ENCODE measurements at places on chromosomes 12 and 14. TPM values are rescaled to one million over a fixed set of nuclear protein-coding genes. Genes with fewer than 3 reads are reported as not detected.

- peaks cover 42% of the 10 kb centered on the region for H3K27me3 ChIP-seq
- DNase-seq: no peak
- no peak overlapping the region for H3K4me3 ChIP-seq
- no peak overlapping the region for H3K27ac ChIP-seq
- no peaks in the 10 kb centered on the region for H3K36me3 ChIP-seq
Measured at GRCh38 chr14:87745507-87746118, 247.4 kb downstream of the GALC start.

DNA sequence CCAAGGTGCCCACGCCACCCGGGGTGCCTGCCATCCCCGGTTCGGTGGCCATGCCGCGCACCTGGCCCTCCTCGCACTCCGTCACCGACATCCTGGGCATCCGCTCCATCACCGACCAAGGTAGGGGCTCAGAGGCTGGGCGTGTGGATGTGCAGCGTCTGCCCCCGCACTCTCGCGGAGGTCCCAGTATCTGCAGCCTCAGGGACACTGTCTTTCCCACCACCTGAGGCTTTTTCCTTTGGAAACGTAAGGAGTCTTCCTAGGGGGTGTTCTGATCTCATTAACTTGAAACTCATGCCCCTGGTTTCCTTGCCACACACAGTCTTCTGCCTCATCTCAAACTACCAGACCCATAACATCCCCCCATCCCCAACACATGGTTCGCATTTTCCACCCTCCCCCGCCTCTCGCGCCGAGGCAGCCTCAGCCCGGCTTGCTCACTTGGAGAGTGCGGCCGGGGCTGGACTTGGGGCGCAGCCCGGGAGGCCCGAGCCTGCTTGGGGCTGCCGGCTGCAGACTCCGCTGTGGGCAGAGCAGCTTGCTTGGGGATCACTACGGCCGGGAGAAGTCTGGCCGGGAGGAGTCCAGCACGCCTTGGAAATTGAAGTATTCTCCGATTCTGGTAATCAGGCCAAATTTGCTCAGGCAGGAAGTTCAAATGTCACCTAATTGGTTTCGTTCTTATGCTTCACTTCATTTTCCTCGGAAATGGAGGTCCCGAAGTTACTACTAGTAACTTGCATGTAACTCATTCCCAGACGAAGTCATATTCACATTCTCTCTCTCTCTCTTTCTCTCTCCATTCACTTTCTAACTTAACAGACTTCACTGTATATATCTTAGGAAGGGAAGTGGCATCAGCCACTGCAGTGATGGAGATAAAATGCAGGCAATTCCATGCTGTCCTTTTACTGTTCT, 2.0 kb downstream of the PAX9 start:
- H3K4me1 ChIP-seq: peaks cover 14% of the 10 kb centered on the region
- H3K36me3 ChIP-seq: peaks cover 10% of the 10 kb centered on the region
- H3K4me3 ChIP-seq: peak overlapping the region; percentile 71

DNA sequence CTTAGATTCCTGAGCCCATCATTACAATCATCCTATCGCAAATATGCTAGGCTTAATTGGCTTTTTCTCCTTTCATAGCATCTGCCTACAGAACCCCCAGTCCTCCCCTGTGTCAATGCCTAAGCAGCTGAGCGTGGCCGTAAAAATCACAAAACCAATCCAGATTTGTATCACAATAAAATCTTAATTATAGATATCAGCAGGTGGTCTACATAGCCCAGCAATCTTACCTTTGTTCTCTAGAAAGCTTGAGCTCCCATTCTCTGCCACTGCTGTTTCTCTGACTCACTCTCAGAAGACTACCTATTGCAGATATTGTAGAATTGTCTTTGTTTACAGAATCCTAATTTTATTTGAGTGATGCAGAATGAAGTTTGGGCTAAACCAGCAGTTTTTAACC, 37.9 kb upstream of the PPM1A start:
- H3K27ac ChIP-seq: no peak overlapping the region
- no peak overlapping the region for H3K4me3 ChIP-seq
- peaks cover 5% of the 10 kb centered on the region for H3K36me3 ChIP-seq
- no peaks in the 10 kb centered on the region for H3K4me1 ChIP-seq

The CD163L1 gene
- total RNA-seq: not detected

The AICDA gene
- not detected for total RNA-seq

Data from T-helper 17 cell (primary cell).